ENCODE measurements at places on chromosomes 13 and 19.

- DNase-seq = no peak
These were observed 481 bp downstream of the ALOX5AP start for GRCh38 chr13:30735872-30736175.

DNA sequence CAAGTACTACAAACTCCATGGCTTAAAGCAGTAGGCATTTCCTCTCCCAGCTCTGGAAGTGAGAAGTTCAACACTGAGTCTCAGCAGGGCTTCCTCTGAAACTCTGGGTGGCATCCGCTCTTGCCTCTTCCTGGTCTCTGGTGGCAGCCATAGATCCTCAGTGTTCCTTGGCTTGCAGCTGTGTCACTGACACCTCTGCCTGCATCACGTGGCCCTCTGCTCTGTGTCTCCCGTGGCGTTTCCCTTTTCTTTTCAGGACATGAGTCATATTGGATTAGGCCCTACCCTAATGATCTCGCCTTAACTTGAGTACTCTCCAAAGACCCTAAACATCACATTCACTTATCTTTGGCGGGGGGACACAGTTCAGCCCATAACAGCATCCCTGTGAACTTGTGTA, 466.7 kb downstream of the MYO16 start:
- no peak for DNase-seq

DNA sequence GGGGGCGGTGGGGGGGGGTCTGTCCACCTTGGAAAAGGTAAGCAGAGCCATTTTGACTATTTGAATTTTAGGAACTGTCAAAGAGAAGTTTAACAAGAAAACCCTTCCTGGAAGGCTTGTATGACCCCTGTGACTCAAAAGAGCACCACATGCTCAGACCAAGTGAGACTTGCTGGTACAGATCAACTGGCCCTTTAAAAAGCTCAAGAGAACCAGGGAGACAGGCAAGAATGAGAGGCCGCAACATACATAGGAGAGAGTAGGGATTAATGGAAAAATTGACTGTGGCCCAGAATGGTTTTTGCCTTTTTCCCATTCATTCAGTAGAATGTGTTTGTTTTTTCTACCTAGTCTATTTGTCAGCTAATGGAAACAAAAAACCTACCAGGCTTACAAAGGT, 26.2 kb upstream of the ATP8A2 start:
- DNase-seq = no peak

DNA sequence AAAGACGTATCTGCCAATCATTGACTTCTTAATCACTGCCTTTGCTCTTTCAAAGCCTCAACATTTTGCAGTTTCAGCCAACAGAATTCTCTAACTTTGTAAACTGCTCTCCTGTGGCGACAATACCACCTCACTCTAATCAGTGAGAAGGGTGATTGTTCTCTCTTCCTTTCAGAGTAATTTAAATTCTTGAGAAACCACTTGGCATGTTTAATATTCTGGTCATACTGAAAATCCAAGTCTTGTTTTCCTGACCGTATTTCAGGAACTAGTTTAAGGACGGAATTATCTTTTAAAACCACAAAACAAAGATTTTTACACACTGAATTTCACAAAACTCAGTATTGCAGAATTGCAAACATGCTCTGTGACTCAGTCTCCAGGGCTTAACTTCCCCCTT, 5.2 kb upstream of the CDC16 start:
- DNase-seq = no peak

GRCh38 chr19:3851254-3852176, 17.3 kb downstream of the ZFR2 start:
- no peak for DNase-seq

GRCh38 chr13:75285310-75285709, 196.7 kb downstream of the TBC1D4 start:
- no peak for DNase-seq

DNA sequence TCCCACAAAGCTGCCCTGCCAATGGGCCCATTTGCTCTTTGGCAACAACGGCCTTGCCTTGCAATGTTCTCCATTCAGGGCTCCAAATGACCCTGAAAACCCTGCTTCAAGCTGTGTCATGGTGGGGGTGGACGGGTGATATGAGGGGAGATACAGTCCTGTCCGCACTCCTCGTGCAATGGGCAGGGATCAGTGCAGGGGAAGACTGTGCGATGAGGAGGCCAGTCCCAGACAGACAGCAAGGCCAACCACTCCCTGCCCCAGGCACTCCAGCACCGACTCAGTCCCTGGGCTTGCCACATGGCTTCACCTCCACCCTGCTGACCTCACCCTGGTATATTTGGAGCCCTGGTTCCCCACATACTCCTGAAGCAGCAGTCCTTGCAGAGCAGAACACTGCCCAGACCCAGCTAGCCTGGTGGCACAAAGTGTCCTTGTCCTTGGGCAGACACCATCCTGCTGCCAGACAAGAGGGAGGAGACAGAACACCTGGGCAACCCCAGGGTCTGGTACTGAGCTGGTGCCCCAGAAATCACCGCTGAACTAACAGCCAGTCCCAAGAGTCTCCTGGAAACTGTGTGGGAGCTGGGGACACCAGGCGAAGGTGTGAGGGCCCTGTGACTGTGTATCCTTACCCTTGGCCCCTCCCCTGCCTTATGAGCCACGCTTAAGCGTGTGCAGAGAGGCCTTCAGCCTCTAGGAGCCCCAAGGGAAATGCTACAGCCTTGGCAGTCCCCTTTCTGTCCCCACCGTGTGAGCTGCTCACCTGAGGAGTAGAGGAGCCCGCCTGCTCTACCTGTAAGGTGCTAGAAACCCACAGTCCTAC, 9.1 kb upstream of the SLC35E1 start:
- DNase-seq = no peak

DNA sequence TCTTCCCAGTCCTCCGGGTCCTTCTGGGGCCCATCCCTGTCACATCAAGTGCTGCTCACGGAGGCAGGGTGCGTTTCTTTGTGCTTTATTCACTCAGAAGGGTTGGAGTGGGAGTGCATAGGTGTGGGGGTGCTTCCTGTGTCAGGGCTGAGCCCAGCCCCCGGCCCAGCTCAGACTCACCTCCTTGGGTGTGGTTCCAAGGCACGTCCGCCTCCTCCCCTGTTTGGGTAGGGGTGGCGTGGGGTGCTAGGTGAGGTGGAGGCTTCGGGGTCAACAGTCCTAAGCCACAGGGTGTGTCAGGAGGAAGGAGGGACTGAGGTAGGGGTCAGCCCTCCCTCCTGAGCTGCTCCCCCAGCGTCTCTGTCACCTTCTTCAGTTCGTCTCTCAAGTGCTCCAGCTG, 3.1 kb downstream of the CCER2 start:
- no peak for DNase-seq

DNA sequence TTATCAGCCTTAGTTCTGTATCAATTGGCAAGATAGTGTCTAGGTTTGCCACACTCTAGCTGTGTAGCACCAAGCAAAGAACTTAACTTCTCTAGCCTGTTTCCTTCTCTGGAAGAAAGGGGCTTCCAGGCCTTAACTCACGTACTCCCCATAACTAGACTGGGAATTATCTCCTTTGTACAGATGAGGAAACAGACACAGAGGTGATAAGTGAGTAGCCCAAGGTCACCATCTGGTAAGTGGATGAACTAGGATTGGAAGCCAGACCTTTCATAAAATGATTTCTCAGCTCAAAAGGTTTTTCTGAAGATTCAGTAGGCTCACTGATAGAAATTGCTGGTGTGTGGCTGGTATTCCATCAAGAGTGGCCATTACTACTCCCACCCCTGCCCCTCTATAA, 3.1 kb downstream of the ZNF428 start:
- DNase-seq = no peak

GRCh38 chr13:74573654-74574053, 439.4 kb upstream of the KLF12 start:
- DNase-seq = no peak

DNA sequence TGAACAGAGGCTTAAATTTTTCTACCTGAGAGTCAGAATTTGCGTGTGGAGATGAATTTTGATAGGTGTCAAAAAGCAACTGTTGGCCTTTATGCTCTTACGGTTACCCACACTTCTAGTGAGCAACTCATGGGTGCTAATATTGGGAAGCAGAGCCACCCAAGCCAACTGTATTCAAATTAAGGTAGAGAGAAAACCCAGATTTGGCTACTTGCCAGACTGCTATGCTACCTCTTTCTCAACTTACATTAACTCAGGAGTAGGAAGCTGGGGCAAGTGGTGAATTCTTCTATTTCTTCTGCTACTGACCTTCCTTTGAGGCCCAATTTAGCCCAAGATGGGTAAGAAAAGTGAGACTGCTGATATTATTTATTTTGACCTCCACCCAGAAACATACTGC, 83.9 kb downstream of the OLFM4 start:
- DNase-seq = no peak

DNA sequence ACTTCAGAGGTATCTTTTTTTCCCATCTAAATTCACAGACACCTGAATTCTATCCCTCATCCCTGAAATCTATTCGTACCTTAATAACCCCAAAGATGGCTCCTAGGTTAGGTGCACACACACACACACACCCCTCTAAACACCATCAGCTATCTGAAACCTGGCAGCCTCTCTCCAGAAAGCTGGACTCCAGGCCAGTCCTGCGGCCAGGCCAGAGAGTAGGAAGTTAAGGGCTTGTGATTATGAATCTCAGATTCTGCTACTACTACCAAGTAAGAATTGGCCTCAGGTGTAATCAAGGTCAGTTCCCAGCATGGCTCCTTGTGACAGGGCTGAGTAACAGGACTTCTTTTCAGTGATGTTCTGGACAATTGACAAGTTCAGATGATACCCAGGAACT, 244.2 kb upstream of the SERP2 start:
- DNase-seq = no peak

DNA sequence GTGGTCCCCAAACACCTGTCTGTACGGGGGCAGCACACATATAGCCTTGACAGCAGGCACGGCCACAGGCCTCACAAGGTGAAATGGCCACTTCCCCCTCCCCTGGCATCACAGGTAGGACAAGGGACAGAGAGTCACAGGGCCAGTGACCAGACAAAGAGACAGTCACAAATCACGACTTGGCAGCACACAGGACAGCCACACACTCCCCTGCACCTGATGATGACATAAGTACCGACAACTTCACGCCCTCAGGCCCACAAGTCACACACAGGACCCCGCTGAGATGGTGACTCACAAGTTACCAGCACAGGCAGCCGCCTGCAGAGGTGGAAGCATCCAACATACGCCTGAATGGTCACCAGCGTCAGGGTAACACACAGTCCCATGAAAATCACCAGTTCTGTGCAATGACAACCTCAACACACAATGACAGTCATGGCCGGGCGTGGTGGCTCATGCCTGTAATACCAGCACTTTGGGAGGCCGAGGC, 16.5 kb downstream of the TYK2 start:
- DNase-seq = no peak

DNA sequence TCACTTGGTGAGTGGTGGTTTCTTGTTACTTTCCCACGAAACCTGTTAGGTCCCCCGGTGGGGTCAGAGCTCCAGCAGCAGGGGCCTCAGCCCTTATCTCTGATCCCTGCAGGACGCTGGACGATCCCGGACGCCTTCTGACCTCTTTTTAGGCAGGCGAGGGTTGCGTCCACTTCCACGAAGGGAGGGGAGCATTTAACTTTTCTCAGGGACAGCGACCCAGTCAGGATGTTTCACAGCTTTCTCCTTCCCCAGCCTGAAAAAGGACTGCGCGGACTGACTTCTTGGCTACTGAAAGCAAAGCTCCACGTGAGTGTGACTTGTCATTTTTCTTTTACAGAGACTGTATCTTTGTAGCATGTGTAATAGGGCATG, 692 bp downstream of the ZNF234 start:
- DNase-seq = no peak

DNA sequence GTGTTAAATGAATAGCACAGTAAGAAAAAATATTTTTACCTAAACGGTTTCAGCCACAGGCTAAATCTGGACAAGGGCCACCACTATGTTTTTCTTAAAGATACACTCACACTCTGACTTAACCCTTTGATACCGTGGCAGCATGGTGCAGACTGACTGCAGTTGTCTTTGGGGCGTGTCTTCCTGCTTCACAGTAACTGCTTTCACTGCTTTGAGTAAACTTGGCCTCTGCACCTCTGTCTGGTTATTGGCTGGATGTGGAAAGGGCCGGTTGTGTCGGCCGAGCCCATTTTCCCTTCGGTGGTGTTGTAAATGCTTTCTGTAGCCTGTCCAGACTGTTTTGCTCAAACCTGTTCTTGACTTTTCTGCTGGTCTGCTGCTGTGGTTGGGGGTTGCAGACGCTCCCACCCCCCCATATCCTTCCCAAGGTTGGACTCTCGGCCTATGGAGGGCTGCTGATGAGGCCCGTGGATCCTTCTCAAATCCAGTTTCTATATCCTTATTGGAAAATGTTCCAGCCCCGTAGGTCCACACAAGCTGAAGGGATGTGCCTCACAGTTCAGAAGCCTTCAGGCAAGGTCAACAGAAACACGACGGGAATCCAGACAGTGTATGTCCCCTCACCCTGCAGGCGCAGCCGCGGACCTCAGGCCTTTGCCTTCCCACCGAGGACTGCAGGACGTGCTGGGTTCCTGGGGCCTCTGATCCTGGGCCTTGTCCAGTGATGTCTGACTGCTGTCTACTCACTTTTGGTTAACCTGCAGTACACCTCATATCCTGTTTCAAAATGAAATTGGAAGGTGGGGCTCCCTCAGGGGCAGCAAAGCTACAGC, 90.2 kb upstream of the RNF113B start:
- DNase-seq = no peak

GRCh38 chr19:1961000-1961883, 20.3 kb downstream of the CSNK1G2 start:
- DNase-seq = no peak

DNA sequence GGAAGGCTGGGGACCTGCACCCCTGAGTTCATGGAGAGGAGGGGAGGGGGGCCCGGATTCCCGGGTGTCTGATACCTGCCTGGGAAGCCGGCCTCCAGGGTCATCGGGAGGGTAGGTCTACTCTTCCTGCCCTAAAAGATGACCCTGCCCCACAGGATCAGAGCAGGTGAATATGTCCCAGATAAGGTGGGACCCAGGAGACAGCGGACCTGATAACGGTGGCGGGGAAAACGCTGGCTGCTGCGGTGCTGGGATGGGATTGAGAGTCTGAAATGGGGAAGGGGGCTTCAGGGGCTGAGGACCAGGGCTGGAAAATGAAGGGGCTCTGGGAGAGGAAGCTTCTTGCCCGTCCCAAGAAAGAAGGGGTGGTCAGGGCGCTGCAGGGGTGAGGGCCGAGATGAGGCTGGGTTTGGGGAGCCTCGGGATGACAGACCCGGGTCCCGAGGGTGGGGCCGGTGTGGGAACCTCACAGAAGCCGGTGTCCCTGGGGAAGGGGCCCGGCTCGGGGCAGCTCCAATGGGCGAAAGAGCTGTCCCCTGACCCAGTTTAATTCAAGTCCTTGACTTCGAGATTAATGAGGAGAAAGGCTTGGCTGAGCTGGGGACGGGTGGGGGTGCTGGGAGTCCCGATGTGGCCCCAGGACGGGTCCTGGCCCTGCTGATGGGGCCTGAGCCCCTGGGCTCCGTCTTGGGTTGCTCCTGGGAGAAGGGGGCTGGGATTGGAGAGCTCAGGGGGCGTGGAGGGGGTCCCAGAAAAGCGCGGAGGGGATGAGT, 823 bp downstream of the TTYH1 start:
- no peak for DNase-seq

DNA sequence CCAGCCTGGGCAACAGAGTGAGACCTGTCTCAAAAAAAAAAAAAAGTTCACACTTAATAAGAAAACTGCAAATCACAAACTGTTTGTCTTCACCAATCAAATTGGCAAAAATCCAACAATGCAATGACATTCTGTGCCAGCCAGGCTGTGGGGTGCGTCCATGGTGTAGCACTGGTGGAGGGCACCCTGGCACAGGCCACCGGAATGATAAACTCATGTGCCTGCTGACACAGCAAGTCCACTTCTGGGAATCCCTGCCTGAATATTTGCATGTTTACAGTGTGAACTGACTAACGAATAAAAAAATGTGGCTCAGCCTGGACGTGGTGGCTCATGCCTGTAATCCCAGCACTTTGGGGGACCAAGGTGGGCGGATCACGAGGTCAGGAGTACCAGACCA, 1.6 kb upstream of the LRRC25 start:
- DNase-seq = no peak

All from T1000 (cell line).